NK-92 treated with Interleukin-12 subunit alpha and Interleukin-12 subunit beta, amount 100 ng/mL, for 24 hours (cell line): ENCODE measurements at places on chromosomes 4 and X.

GRCh38 chr4:80931631-80932081 is 98.9 kb upstream of the BMP3 start:
- DNase-seq: no peak

DNA sequence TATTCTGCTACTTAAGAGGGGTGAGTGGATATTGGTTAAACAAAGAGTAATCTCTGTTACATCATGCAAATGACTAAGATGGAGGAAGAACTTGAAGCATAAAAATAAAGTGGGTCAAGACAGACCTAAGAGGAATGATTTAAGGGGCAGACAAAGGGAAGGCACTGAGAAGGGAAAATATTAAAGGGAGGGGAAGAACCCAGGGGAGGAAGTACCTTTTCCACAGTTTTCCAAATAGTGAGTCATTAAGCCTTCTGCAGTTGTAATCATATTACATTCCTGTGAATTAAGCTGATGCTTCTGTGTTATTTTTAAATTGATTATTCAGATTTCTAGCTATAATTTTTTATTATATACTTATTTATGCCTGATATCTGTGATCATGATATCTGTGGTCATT is 253.3 kb downstream of the CENPC start:
- no peak for DNase-seq

- no peak for DNase-seq
Observed at GRCh38 chr4:148004228-148004857, 272.5 kb downstream of the ARHGAP10 start.

GRCh38 chrX:129637217-129638109 is 17.3 kb downstream of the APLN start:
- DNase-seq: peak; percentile 12

GRCh38 chrX:130772105-130772775 is 130.8 kb downstream of the ENOX2 start:
- no peak for DNase-seq
